Hippocampal formation (tissue), 2 donors: ENCODE measurements at places on chromosomes 16 and 17.

GRCh38 chr17:74268558-74268957 lies 5.5 kb upstream of the DNAI2 start:
- no peak for DNase-seq

GRCh38 chr17:42246515-42246914 lies 29.7 kb downstream of the STAT5B start:
- DNase-seq, result no peak

- DNase-seq, result no peak
Measured at GRCh38 chr17:36645422-36645821, 44.0 kb downstream of the MRM1 start.

GRCh38 chr17:75695141-75695829 lies 26.0 kb upstream of the ITGB4 start:
- DNase-seq, result no peak

DNA sequence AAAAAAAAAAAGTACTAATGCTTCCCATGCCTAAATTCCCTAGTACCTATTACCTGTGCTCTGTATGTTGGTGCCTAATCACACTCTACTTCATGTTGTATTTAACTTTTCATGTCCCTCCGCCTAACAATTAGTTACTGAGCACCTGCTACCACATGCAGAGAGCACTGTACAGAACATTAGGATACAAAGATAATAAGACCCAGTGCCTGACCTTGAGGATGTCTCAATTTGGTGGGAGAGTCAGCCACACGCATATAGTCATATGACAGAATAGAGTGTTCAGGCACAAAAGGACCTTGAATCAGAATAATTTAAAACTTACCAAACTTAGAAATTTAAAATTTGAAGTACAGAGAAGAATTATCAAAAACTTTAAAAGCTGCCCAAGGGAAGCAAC lies 42.1 kb downstream of the USP31 start:
- no peak for DNase-seq

DNA sequence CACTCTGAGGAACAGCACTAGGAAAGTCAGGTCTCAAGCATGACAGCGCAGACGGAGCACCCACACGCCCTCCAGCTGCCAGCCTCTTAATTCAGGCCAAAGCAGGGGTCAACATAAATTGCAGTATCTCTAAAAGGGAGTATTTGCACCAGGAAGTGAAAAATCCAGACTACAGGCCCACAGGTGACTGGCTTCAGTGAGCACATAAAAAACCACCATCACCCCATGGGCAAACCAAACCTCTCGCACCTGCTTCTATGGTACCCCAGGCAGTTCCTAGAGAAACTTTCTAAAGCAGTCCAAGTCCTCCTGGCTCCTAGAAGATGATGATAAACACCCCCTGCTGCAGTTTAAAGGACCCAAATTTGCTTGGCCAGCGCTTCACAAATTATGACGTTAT lies 129.8 kb downstream of the ZNF423 start:
- no peak for DNase-seq

DNA sequence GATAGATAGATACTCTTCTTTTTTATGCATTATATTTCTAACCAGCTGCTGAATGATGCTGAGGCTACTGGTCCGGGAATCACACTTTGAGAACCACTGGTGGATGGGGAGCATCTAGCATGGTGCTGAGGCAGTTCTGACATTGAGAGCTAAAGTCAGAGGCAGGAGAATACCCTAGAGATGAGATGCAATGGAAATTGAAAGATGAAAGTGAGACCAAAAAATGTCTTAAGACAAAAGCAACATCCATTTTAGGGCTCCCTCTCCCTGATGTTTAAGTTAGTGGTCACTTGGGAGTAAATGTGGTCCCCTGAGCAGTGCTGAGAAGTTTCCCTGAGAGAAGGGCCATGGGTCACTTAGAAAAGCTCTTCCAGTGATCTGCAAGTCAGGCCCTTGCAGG lies 6.8 kb downstream of the PCTP start:
- DNase-seq, result no peak

GRCh38 chr16:19330841-19331397 lies 45.4 kb downstream of the CLEC19A start:
- peak; percentile 9 for DNase-seq

DNA sequence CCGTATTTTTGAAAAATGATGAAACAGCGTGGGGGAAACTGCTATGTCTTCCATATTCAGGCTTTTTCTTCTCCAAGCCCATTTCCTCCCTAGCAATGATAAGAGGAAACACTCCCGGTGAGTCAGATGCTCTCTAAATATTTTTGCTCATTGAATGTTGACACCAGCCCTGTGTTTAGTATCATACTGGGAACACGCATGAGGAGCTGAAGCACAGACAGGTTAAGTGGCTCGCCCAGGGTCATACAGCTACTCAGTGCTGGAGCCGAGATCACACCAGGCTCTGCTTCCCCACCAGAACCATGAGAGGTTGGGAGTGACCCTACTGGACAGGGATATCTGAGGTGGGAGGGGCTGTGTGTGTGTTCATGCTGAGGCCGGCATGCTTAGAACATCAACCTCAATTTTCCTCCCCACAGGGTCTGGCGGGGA lies 37.8 kb upstream of the ADGRG1 start:
- DNase-seq, result no peak
